Left forelimb (tissue), 1 donor: ENCODE measurements at places on chromosomes 3 and 15.
A peak's percentile ranks its signal among the peaks of the same experiment; 100 is the strongest.

DNA sequence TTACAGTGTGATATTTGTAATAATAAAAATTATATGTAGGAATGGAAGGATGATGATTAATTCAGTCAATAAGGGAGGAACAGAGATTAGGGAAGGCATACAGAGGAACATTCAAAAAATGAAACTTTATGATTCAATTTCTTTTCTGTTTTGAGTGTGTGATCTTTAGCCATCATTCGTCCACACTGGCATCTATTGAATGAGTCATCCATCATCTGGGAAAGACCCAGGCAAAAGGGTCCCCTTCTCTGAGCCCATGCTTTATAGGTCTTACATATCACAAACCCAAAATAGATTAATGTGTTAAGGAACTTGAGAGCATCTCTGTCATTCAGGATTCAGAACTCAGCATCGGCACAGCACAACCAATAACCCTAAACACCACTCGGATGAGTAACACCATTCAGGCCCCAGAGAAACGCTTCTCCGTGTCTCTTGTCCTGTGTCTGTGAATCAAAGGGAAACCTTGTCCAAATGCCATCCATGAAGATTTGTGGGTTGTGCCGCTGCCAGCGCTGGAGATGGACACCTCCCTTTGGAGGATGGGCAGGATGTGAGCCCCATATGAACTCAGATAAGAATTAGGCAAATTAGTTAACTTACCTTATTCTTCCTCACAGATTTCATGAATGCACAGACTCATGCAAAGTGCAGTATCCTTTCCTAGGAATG is 21.7 kb upstream of the TPM1 start:
- DNase-seq: no peak

GRCh38 chr3:80190051-80190450 is 422.3 kb upstream of the ROBO1 start:
- peak; percentile 62 for DNase-seq

- DNase-seq: no peak
These were observed 238.7 kb upstream of the P2RY1 start for GRCh38 chr3:152595975-152596821.

DNA sequence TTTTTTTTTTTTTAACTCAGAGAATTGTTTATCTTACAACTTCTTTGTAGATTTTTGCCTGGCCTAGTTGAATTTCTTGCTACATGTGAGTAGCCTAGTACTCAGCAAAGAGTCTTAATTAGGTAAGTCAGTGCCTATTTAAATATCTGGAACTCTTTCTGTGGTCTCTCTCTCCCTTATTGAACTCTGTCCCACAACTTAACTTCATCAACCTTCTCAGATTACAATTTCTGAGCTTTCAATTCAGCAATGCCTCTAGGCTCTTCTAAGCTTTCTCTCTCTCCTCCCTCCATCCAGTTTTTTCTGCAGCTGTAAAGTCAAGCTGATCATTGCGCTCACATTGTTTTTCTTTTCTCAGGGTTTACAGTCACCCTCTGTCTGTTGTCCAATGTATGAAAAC is 517.6 kb upstream of the ROBO1 start:
- DNase-seq: no peak

GRCh38 chr3:60912142-60912541 is 339.1 kb downstream of the FHIT start:
- DNase-seq: no peak

- no peak for DNase-seq
These were observed 1015.5 kb downstream of the PLOD2 start for GRCh38 chr3:145145461-145145860.

GRCh38 chr3:132635052-132635451 is 24.6 kb downstream of the ACAD11 start:
- DNase-seq: no peak

DNA sequence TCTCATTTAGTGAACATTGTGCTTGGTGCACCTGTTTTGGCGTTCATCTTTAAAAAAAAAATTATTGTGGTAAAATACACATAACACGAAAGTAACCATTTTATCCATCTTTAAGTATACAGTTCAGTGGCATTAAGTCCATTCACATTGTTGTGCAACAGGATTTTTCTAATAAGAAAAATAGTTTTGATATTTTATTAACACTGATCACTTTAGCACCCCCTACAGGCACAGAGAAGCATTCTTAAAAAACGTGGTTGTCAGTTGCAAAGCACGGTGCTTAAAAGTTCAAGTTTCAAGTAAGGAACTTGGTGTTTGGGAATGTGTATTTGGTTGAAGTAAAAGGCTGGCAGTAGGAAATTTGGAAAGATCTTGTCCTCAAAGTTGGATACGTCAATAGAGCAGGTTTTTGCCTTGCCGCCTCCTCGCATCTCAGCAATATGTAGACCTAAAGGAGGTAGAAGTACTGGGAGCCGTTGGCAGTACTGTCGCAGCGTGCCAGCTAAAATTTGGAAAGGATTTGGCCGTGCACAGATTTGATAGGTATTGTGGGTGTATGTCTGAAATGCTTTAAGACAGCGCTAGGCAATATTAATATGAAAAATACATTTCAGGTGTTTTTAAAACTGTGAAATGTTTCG is 110.4 kb downstream of the LRRC28 start:
- no peak for DNase-seq

- DNase-seq: no peak
These were observed 1.2 kb downstream of the SETD2 start for GRCh38 chr3:47162697-47163168.

DNA sequence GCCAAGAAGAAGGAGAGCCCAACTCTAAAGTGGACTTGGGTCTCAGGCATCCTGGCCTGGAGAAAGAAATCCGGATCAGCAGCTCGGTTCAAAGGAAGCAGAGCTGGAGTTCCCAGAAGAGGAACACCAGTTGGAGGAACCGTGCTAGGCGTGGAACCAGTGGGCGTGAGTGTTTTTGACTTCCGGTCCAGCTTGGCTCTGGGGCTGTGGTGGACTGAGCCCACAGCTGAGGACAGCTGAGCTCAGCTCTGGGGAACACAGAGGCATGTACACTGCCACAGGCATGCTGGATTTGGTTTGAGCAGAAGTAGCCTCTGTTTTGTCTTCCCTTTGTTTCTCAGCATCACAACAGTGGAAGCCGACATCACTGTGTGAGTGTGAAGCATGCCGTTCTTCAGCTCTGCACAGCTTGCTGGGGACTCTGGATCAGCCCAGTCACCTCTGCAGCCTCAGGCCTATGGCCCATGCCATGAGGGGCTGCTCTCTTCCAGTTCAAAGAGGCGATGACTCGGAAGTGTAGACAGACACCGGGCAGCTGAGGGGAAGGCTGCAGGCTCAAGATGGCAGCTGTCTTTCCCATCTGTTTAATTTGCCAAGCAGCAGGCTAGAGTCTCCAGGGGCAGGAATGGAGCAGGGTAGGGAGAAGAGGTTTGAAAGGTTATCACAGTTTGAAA is 185.8 kb upstream of the UBE3A start:
- DNase-seq: no peak

- DNase-seq: no peak
These were observed 179.3 kb downstream of the FNDC3B start for GRCh38 chr3:172218350-172219323.

- peak; percentile 74 for DNase-seq
These were observed at the start of the genes SNRPN and SNURF for GRCh38 chr15:24954783-24955530. Gene SNRPN (plus strand): TSS chr15:24954987. CDS start chr15:24974454, 19,467 bp downstream. Gene SNURF (plus strand): TSS chr15:24954987. CDS start chr15:24955049, 62 bp downstream.

GRCh38 chr15:84111575-84111974 is 124.0 kb upstream of the GOLGA6L4 start:
- DNase-seq: no peak

DNA sequence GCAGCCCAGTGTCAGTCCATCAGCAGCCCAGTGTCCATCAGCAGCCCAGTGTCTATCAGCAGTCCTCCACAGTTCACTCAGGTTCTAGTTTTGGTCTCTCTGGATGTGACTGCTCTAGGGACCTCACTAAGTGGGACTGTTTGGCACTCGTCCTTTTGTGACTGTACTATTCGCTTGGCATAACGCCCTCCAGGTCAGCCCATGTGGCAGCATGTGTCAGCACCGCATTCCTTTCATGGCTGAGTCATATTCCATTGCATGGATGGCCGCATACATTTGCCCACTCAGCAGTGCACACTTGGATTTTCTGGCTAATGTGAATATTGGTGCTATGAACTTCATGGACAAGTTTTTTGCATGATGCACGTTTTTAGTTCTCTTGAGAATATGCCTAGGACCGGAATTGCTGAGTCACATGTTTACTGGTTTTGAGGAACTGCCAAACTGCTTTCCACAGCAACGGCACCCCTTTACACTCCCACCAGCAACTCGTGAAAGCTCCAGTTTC is 16.4 kb downstream of the CHST13 start:
- peak; percentile 41 for DNase-seq

DNA sequence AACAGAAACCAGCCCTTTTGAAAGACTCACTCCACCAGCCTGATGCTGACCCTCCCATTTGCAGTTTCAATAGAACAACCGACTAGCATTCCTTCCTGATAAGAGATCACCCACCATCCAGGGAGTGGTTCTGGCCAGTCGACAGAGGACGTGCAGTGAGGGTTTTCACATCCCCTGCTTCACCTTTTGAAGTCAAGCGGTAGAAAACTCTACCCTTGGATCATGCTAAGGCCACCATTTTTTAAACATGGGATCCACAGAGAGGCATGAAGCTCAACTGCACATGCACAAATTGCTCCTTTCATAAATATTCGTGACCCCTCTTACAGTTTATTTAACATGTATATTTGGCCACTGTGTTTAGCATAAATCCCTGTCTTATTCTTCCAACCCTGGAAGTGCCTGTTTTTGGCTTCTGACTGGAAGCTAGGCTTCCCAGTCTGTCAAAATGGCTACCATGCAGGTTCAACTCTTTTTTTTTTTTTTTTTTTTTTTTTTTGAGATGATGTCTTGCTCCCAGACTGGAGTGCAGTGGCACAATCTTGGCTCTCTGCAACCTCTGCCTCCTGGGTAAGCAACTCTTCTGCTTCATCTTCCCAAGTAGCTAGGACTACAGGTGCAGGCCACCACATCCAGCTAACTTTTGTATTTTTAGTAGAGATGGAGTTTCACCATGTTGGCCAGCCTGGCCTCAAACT is 1.0 kb upstream of the THUMPD3 start:
- no peak for DNase-seq

GRCh38 chr3:159987291-159987711 is 1.3 kb upstream of the IL12A start:
- no peak for DNase-seq

- no peak for DNase-seq
These were observed 27.2 kb downstream of the SYNM start for GRCh38 chr15:99132122-99132521.

DNA sequence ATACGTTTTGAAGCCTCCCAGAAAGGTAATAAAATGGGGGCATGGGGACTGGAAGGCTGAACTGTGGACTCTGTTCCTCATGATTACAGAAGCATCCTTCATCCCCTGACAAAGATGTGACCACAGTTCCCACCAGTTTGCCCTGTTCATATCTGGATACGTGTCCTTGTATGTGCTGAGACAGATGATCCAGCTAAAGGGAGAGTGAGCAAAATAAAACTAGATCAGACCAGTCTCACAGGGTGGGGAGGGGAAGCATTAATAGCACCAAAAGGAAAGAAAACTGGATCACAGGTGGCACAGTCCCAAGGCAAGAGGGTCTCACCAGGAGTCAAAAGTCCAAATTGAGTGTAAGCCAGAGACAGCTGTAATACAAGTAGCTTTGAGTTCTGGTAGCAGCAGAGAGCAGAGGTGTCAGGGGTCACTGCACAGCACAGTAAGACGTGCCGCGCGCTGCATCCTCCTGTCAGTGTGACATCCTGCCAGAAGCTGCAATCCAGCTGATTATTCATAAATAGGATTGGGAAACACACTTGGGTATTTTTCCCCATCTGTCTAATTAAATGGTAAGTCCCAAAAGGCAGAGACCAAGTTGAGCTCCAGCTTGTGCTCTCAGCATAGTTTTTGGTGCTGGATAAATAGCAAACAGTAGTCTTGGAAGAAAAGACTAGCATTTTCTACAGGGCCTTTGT is 560.0 kb upstream of the CFAP20DC start:
- DNase-seq: no peak

GRCh38 chr15:97866959-97867358 is 93.5 kb upstream of the ARRDC4 start:
- no peak for DNase-seq

- DNase-seq: no peak
These were observed 130.6 kb downstream of the AQP9 start for GRCh38 chr15:58268746-58269267.

DNA sequence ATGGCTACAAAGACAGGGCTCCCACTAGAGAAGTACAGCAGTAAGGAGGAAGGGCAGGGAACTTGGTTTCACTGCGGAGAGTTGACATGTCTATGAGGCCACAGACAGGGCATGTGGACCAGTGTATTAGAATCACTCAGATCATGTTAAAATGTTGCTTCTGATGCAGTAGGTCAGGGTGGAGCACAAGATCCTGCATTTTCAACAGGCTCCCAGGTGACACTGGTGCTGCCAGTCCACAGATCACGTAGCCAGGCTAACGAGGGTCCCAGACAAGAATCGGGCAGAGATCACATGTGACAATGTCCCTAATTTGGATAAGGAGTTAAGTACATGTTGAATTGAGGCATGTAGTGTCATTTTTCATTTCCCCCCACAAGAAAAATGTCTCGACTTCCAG is 73.6 kb downstream of the SPSB4 start:
- peak; percentile 8 for DNase-seq

DNA sequence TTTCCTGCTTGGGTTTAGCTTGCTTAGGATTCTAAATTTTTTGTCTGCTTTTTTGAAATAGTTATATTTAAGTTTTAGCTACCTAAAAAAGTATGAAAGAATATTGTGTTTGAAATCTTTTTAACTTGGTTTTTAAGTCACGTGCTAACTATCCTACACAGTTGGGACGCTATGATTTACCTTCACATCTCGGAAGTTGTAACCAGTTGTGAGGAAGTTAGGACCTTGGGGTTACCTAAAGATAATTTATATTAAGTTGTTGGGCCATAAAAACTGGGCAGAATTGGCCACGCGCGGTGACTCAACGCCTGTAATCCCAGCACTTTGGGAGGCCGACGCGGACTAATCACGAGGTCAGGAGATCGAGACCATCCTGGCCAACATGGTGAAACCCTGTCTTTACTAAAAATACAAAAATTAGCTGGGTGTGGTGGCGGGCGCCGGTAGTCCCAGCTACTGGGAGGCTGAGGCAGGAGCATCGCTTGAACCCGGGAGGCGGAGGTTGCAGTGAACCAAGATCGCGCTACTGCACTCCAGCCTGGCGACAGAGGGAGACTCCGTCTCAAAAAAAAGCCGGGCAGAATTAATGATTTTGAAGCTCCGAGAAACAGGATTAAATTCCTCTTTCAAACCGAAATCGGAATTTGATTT is 1.0 kb downstream of the ZFAND6 start:
- DNase-seq: no peak
